Activated CD4-positive, alpha-beta memory T cell treated with anti-CD3 and anti-CD28 coated beads for 36 hours (primary cell): ENCODE measurements at places on chromosomes 4 and X.
A peak's percentile ranks its signal among the peaks of the same experiment; 100 is the strongest.

- no peak for DNase-seq
Observed at GRCh38 chr4:33715841-33716395, 2528.4 kb downstream of the ARAP2 start.

DNA sequence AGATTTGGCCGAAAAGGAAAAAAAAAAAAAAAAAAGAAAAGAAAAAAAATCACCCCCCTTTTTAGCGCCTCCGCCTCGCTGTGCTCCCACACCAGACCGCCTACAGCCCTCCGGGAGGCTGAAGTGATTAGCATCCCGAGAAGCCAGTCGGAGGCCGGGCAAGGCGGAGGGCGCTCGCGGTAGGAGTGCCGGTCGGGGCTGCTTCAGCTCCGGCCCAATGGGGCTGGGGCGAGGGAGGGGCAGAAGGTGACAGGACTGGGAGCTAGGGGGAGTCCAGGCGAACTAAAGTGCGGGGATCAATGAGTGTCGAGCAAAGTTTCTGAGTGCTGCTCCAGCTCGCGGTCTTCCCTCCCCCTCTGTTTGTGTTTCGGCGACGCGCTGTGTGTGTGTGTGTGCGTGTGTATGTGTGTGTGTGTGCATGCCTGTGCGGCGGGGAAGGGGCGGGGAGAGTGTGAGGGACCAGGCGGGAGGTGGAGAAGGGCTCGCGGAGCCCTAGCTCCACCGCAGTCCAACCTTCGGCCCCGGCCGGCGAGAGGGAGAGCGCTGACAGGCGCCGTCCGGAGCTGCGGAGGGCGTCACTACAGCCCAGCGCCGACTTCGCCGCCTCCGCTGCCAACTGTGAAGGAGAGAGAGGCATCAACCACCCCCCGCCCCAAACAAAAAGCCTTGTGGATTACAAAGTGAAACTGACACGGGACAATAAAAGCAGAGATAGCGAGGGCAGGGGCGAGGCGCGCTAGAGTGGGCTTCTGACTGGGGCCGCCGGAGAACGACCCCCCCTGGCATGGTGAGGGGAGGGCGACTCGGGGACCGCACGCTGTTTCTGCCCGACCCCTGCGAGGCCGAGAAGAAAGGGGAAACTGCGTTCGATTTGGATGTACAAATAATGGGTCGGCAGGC lies at the start of gene FAT4:
Gene FAT4, plus strand, starts transcription at position 280 of the 900 bp plus-strand sequence. CDS start 1,457 bp downstream, outside the sequence.
- peak; percentile 58 for DNase-seq

- no peak for DNase-seq
Observed at GRCh38 chrX:109440475-109440874, 41.4 kb downstream of the GUCY2F start.

- DNase-seq: no peak
Observed at GRCh38 chrX:53950130-53950733, 94.0 kb downstream of the PHF8 start.

DNA sequence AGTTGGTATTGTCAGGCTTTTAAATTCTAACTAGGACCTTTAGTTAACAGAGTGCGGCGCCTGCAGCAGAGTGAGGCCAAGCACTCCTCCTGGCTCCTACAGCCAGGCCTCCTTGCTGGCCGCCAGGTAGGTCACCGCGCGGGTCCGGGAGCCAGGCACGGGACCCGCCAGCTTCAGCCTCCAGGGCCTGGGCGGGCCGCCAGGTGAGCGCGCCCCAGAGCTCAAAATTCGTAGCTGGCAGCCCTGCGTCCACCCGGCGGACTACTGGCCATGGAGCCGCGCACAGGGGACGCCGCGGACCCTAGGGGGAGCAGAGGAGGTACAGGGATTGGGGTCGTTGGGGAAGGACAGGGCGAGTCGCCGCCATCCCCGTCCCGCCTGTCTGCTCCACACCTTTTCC lies at the start of gene MAGIX:
Gene MAGIX, plus strand, starts transcription at position 139 of the 400 bp plus-strand sequence. Its CDS starts 132 bp downstream, at position 271.
- DNase-seq: no peak

DNA sequence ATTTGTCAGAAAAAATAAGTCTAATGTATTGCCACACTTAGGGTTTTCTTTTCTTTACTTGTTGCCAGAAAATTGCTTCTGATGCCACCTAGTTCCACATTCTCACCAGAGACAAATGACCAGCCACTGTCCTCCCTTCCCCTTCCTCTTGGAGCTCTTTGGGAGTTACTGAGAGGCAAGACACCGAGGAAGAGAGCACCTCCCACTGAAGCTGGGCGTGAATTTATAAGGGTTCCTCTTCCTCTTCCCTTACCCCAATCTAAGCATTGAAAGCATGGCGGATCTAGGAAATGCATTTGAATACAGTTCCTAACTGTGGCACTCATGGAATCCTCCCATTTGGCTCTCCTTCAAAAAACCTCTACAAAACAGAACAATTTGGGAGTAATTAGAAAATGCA lies 30.0 kb downstream of the ANXA3 start:
- DNase-seq: no peak

- no peak for DNase-seq
Observed at GRCh38 chrX:153867139-153867538, 18.8 kb downstream of the L1CAM start.

DNA sequence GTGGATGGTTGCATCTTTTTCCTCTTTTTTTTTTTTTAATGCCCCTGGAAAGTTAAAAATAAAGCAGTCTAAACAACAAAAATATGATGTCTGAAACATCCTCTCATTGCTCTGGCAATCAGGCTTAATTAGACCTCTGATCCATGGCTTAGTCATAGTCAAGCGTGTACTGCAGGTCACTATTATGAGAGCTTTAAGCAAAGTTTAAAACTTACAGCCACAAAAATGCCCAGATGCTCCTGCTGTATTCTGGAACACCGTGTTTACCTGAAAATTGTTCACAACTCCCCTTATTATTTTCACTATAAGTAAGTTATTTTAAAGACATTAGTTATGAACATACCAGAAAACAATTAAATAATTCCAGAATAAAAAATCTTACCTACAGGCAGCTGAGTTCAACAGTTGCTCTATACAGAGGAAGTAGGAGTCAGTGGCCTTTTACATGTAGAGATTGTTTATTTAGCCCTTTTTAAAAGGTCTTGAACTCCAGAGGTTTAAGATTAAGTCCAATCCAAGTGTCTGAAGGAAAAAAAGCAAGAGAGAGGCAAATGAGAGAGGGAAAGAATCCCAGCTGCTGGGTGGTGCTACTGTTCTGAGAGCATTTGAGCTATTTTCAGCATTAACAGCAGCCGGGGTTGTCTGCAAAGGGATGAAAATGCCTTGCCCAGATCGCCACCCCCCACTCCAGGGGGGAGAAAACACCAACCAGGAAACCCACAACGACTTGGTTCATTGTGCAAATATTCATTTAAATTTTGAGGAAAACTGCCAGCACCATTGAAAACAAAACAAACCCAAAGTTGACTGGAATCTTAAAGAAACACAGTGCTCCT lies 36.9 kb downstream of the SORBS2 start:
- DNase-seq: no peak

- DNase-seq: peak; percentile 10
Observed at GRCh38 chr4:2933566-2934076, 29.6 kb downstream of the NOP14 start.

DNA sequence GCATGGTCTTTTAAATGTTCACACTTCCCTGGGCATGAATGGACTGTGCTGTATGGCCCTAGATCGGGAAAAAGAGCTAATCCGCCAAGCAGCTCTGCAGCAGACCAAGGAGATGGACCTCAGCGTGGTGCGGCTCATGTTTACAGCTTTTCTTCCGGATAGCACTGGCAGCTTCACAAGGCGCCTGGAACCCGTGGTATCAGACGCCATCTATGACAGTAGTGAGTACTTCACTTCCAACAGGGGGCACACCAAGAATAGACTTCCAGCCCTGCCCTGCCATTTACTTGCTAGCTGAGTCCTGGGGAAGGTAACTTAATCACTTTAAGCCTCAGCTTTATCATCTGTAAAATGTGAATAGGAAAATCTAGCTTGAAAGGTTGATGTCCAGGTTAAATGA lies 77.7 kb downstream of the NFKB1 start:
- DNase-seq: no peak

DNA sequence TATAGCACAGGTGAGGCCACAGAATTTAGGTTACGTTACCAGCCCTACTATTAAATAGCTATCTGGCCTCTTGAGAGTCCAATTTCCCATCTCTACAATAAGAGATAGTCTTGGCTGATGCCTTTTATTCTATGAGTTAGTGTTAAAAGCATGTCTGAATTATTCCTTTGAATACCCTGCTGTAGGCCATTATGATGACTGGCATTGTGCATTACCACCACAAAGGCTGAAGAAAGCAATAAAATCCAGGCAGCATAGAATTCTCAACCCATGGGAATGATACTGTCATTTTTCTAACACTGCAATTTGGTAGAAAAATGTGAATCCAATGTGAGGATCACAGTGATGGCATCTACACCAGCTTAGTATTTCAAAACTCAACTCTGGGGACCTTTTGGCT lies 51.4 kb downstream of the OTC start:
- no peak for DNase-seq

DNA sequence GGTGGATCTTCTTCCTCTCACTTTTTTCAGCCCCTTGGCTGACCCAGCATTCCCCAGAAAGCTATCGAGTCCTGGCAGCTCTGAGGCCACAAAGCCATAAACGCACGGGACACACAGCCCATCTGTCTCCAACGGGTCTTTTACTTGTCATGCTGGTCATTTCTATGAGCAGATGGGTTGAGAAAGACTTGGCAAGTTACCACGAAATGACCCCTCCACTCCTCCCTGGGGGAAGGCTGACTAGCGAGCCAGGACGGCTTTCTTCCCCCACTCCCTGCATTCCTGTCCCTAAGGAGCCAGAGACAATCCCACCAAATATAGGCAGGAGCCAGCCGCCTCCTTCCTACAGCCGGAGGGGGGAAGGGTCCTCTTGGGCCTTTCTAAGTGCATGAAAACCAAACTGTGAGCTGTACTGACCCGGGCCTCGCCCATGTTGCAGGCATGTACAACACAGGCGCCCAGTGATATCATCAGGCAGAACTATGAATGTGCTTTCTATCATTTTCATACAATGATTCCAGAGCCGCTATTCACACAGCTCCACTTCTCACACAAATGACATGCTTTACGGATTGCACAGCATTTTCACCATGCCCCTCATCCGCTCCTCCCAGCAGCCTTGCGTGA lies 28.6 kb downstream of the AFAP1 start:
- no peak for DNase-seq
